ENCODE measurements at places on chromosomes 4 and X. TPM values are rescaled to one million over a fixed set of nuclear protein-coding genes. Genes with fewer than 3 reads are reported as not detected.

GRCh38 chr4:8830611-8831200 is 40.9 kb downstream of the HMX1 start:
- DNase-seq, result no peak

GRCh38 chr4:78186597-78187543 is 129.7 kb downstream of the FRAS1 start:
- no peak for DNase-seq

GRCh38 chr4:170169699-170170098 is 79.9 kb upstream of the AADAT start:
- no peak for DNase-seq

- no peak for DNase-seq
Observed at GRCh38 chr4:2868877-2869487, 25.3 kb downstream of the ADD1 start.

DNA sequence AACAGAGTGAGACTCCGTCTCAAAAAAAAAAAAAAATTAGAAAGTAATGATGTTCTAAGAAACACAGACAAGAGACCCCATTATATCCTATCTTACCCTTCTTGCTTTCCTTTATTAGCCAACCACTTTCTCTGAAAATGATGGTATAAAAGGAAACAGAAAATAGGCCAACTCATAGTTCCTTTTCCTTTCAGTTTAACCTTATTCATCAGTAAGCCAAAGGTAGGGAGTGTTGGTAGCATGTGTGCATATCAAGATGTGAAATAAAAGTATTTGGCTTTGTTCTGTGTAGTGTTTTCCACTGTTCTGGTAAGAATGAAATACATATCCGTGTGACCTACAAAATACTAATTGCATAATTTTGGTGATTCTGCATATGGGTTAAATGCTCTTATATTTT is 266.6 kb downstream of the ZNF674 start:
- DNase-seq, result no peak

- DNase-seq, result no peak
Observed at GRCh38 chr4:121829511-121829910, 5.8 kb upstream of the CCNA2 start.

DNA sequence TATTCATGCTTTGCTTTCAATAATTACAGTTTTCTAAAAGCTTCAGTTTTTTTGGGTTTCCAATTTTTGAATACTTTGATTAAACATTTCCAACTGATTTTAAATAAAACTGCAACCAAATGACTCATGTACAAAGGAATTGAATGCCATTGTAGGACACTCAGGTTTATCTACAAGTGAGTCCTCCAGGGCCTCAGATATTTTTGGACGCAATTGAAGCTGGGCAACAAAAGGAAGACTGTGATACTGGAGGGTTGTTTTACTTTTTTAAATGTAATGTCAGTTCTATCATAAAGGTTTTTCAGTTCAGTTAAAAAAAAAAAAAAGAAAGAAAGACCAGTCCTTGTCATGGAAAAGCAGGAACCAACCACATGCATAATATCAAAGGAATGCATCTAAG is 64.2 kb downstream of the MAGEA10 start:
- DNase-seq, result no peak

- no peak for DNase-seq
Observed at GRCh38 chrX:150607201-150607600, 38.8 kb downstream of the MTM1 start.

- DNase-seq, result no peak
Observed at GRCh38 chrX:6660567-6661264, 125.8 kb upstream of the VCX3A start.

- no peak for DNase-seq
Observed at GRCh38 chrX:720825-721224, 90.2 kb downstream of the SHOX start.

DNA sequence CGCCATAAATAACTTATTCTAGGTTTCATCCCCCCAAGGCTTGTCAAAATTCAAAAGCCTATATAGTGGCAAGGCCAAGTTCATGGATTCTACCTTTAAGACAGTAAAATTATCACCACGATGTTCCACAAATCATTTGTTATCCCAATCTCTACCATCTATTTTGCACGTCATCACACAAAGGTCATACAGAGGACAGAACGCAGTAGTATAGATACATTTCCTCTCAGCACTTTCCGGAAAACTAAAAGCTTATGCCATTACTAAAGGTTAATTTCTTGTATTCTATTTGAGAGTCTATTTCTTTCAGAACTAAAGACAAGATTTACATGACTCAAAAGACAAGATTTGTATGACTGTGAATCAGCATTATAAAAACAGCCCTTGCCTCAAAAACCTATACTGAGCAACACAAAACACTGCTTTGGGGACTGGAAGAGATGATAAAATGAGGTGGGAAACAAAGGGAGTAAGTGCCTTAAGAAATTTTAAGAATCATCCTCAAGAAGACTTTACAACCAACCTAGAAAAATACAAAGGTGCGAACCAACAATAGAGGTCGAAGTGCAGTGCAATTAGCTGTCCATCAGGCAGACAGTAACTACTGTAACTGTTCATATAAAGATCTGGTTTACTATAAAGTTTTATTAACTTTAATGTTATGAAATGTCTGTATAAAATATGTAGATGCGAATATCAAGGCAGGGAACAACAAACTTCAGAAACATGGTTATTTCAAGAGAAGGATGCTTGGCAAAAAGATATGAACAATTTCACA is 7.6 kb downstream of the UBE2D3 start:
- DNase-seq, result no peak

- no peak for DNase-seq
Observed at GRCh38 chr4:144820728-144821085, 174.8 kb downstream of the HHIP start.

- no peak for DNase-seq
Observed at GRCh38 chr4:146638786-146639505, at the start of gene POU4F2. TSS of gene POU4F2 (plus strand) at chr4:146638893. CDS start at chr4:146639141, 248 bp downstream.

DNA sequence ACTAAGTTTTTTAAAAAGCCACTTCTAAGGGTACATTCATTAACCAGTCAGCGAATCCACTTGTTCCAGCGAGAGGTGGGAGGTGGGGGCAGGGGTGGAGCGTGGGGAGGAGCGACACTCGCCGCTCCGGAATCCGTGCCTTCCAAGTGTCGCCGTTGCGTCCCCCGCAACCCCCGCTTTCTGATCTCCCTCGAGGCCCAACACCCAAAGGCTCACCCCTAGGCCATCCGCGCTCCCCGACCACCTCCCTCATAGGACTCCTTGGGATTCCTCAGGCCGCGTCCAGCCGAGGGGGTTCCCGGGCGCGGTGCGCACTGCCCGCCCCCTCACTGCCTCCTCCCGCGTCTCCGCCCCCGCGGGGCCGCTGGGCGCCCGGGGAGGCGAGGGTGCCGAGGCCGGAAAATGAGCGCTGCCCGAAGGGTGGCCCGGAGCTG is 108.1 kb upstream of the STOX2 start:
- DNase-seq, result peak; percentile 41

DNA sequence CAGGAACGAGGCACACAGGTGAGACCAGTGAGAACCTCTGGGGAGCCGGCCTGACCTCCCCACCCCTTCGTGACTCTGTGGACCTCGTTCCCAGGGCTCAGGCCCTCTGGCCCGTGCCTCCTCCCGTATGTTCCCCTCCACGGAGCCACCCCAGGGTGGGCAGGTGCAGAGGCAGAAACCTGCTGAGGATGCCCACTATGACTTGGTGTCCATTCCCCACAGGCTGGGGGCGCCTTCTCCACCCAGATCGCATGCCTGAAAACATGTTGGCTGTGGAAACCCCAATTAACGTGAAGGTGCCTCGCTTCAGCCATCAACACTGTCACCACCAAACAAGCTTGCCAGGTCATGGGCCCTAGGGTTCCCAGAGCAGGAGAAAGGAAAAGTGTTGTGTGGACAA is 27.0 kb downstream of the BLOC1S4 start:
- no peak for DNase-seq

GRCh38 chrX:5644776-5645175 is 583.9 kb downstream of the NLGN4X start:
- no peak for DNase-seq

GRCh38 chr4:148060264-148061140 is 328.6 kb downstream of the ARHGAP10 start:
- no peak for DNase-seq

DNA sequence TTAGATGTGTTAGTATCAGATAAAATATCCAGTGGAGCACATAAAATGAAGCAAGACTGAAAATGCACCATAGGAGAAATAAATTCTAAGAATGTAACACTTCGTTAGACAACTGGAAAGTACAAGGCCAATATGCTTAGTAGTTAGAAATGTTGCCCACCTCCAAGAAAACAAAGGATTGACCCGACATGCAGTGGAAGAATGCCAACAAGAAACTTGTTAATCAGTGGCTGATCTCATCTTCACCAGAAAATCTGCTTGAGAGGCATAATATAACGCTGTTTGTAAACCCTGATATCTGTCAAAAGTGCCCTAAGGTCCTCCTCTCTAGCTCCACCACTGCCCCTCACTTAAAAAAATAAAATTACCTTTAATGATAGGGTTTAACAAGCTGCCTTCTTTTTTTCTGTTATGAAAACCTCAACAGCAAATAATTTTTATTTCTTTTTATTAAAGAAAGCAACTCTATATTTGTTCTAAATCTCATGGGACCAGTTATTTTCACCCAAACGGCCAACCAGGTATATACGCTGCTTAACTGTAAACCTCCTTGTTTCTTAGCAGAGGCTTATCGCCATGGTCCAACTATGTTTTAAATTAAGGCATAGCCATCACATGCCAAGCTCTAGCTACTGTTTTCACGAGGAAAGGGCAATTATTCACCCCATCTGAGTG is 1.8 kb downstream of the RASGEF1B start:
- no peak for DNase-seq

GRCh38 chrX:14274691-14275090 is 245.0 kb upstream of the GEMIN8 start:
- DNase-seq, result peak; percentile 8

GRCh38 chrX:124736553-124737270 is 390.3 kb downstream of the SH2D1A start:
- no peak for DNase-seq

- DNase-seq, result peak; percentile 47
Observed at GRCh38 chr4:97987019-97987648, 156.1 kb downstream of the STPG2 start.

GRCh38 chr4:188660796-188661195 is 521.6 kb downstream of the TRIML1 start:
- no peak for DNase-seq

DNA sequence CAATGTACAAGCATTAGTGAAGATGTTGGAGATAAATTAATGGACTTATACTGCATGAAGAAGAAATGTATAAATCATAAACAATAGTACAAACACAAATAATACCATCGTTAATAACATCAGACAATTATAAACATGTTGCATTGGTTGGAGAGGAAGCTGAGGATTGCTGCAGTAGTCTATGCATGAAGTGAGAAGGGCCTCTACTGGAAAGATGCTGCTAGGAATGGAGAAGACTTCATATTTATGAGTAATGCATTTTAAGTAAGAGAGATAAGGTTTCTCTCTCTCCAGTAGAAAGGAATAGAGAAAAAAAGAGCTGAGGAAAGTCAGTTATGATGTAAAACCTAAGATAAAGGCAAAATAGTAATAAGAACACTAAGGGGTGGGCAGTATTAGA is 247.8 kb downstream of the GRID2 start:
- DNase-seq, result no peak

DNA sequence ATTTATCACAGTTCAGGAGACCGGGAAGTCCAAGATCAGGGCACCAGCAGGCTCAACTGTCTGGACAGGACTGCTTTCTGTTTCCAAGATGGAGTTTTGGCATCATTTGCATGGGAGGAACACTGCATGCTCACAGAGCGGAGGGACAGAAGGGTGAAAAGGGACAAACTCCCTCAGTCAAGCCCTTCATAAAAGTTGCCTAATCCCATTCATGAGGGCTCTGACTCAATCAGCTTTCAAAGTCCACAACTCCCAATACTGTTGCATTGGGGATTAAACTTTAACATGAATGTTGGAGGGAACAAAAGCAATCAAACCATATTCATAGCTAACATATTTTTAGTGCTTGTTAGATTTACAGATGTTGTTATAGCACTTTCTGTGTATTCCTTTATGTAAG is 158.9 kb upstream of the MAD2L1 start:
- no peak for DNase-seq

DNA sequence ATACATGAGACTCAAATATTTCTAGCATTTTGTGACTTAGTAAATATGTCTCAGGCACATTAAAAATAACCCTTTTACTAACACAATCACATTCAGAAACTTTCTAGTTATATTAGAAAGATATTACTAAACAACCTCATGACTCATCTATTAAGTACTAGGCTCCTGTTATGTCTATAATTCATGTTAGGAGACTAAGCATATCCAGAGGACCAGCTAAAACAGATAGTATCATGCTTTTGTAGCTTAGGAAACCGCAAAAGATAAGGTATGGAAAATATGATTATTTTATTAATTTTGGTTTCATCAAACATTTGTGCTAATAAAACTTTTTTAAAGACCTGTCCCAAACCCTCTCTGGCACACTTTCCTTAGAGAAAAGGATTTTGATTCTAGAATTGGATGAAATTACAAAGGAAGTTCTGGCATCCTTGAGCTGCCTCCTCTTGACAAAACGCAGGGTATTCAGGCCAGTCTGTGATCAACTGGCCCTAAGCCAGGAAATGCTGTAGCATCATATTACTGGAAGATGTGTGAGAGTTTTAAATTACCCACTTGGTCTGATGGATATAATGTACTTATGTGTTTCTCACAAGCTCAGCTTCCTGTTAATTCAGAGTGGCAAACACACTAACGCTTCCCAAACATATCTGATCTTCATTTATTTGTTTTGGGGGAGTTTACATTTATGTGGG is 60.4 kb downstream of the NRK start:
- peak; percentile 19 for DNase-seq

Gene AMBN
- polyA plus RNA-seq, result 0.80 TPM

Gene FRAS1
- polyA plus RNA-seq, result 87.6 TPM

Gene SLC7A11
- polyA plus RNA-seq, result 4.8 TPM

Gene PRDX4
- 113 TPM for polyA plus RNA-seq

Gene CHIC1
- 12.1 TPM for polyA plus RNA-seq

Gene CDKN2AIP
- polyA plus RNA-seq, result 33.7 TPM

Gene WDR17
- 16.2 TPM for polyA plus RNA-seq

Gene CPLX1
- 1.7 TPM for polyA plus RNA-seq

Gene HTN1
- 0.07 TPM for polyA plus RNA-seq

Gene USP17L10
- polyA plus RNA-seq, result not detected
